ENCODE measurements at places on chromosomes 2 and 18. TPM values are rescaled to one million over a fixed set of nuclear protein-coding genes. Genes with fewer than 3 reads are reported as not detected.
A peak's percentile ranks its signal among the peaks of the same experiment; 100 is the strongest.

- peak; percentile 33 for DNase-seq
Measured at GRCh38 chr2:25989154-25989553, 6.9 kb upstream of the KIF3C start.

DNA sequence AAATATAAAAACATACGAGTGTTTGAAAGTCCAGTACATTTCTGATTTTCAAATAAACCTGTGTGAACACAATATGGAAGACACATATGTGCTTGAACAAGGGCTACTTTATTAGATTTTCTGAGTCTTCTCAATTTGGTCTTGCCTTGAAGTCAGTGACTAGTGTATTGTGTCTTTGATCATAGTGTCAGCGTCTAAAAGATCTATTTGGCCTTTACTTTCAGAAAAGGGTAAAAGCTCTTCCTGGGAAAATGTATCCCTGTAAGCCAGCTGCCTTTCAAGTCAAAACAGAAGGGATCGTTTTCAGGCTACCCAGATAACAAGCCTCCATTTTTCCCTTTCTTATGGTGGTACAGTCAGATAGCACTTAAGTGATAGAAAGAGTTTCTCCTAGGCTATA, 471.9 kb downstream of the CMPK2 start:
- DNase-seq, result no peak

- DNase-seq, result no peak
Measured at GRCh38 chr2:42971947-42972736, 179.8 kb upstream of the HAAO start.

DNA sequence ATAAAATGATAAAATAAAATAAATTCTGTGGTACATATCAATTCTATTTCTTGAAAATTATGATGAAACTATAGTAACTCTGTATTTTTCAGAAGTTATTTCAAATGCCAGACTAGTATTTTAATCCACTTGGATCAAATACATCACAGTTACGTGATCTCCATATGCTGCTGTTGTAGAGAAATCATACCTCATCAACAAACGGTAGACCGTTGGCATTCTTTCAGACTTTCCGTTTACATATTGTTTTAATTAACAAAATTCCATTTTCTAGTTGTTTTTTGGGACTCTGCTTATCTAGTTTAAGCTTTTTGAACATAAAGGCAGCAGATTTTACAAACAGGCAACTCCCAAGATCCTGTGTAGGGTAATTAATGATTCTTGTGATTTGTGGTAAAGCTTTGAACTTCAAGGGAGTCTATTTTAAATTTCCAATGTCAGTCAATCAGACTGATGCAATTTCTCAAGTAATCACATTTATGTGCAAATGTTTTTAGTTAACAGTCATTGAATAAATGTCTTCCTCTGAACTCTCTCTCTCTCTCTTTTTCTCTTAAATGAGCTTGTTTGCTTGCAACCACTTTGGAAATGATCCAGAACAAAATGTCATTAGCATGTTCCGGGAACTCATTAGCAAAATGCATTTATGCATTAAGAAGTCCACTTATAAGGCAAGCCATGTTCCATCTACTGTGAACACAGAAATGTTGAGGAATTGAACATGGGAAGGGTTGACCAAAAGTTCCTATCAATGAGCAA, 31.8 kb downstream of the NYAP2 start:
- DNase-seq, result no peak

- no peak for DNase-seq
Measured at GRCh38 chr2:643334-643733, 33.9 kb downstream of the TMEM18 start.

- DNase-seq, result no peak
Measured at GRCh38 chr2:53641290-53641689, 126.3 kb upstream of the CHAC2 start.

COPS9 gene
- 123 TPM for total RNA-seq

SERPINB4 gene
- total RNA-seq, result 0.05 TPM

All from M059J (cell line).